Stimulated activated CD4-positive, alpha-beta T cell treated with anti-CD3 and anti-CD28 coated beads, Interleukin-2, amount 100 ng/mL, for 4 hours (primary cell): ENCODE measurements at places on chromosomes 7 and 10.

- no peak for DNase-seq
Measured at GRCh38 chr10:7563368-7563767, 103.4 kb downstream of the ITIH5 start.

GRCh38 chr7:24604630-24605029 lies 31.4 kb downstream of the PALS2 start:
- no peak for DNase-seq

- no peak for DNase-seq
Measured at GRCh38 chr10:92080244-92080643, 156.7 kb downstream of the BTAF1 start.

DNA sequence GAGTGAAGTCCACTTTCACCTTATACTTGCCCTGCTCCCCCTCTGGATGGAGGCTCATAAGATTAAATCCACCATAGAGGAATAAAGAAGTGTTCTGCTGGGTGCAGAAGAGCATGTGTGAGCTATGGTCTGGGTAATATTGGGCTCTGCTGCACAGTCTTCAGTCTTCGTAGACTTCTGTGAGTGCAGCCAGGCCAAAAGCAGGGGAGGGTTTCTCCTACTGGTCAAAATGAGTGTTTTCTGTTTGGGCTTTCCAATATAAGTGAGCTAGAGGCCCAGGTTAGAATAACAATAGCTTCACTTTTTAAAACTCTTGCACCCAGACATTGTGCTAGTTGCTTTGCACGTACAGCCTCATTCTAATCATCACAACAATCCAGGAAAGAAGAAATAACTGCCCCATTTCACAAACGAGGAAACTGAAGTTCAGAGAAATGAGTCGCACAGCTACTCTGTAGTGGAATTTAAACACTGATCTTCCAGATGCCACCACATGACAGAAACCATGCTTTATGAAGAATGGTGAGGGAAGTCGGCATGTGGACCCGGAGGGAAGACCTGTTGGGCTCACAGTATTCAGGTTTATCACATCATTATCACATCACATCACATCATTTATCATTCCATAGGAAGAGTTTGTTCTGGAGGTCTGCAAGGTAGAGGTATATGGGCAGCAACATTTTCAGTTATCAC lies 23.8 kb upstream of the MSMB start:
- DNase-seq, result no peak

DNA sequence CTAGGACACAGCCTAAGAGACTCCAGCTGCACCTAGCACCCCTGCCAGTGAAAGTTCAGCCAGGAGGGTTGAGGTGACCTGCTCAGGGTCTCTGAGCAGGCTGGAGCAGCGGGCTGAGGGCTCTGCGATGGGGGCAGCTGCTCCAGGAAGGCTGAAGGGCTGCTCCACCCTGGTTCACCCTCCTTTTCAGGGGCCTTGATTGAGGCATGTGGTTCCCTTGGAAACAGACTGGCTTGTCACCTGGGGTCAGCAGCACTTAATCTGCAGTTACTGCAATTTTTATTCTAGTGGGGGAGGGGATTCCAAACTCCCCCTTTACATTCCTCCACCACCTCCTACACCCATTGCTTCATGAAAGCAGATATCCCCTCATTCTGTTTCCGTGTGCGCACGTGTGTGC lies 85.3 kb upstream of the UNC5B start:
- DNase-seq, result no peak

DNA sequence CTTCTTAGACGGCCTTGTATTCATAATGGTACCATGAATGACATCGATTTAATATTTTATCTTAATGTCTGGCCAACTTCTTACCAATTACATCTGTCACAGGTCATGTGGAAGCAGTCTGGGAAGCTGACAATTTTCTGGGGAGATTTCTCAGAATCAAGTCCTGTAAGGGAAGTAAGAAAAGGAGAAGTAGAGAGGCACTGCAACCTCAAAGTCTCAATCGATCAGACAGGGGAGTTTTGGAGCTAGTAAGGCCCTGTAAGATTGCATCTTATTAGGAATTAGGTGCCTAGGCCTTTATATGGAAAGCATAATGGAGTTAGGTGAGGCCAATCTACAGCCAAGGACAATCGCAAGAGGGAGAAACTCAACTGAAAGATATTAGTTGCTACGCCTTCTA lies 694.6 kb upstream of the SORCS1 start:
- no peak for DNase-seq

GRCh38 chr7:7789551-7789988 lies 71.2 kb upstream of the RPA3 start:
- no peak for DNase-seq

DNA sequence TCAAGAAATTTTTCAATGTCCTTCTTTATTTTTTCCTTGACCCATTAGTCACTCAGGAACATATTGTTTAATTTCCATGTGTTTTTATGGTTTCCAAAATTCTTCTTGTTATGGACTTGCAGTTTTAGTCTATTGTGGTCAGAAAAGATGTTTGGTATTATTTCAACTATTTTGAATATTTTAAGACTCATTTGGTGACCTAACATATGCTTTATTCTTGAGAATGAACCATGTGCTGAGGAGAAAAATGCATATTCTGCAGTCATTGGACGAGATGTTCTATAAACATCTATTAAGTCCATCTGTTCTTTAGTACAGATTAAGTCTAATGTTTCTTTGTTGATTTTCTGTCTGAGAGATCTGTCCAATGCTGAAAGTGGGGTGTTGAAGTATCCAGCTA lies 42.3 kb upstream of the MDFIC start:
- no peak for DNase-seq

- DNase-seq, result no peak
Measured at GRCh38 chr7:139981511-139981895, 81.2 kb downstream of the PARP12 start.

DNA sequence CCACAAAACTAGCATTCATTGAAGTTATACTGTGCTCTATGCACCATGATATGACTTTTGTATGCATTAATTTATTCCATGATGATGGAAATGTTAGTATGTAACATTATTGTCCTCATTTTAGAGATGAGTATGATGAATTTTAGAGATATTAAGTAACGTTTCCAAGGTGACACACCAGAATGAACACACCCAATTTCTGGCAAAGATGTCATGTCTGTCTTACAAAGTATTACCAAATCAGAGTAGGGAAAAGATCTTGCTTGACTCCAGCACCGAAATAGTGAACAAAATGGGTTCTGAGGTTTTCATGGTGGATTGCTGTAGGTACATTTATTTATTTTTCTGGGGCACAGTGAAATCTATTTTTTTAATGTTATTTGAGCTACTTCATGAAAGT lies 33.8 kb upstream of the COL1A2 start:
- no peak for DNase-seq

- DNase-seq, result no peak
Measured at GRCh38 chr7:129315960-129316359, 91.1 kb downstream of the AHCYL2 start.

DNA sequence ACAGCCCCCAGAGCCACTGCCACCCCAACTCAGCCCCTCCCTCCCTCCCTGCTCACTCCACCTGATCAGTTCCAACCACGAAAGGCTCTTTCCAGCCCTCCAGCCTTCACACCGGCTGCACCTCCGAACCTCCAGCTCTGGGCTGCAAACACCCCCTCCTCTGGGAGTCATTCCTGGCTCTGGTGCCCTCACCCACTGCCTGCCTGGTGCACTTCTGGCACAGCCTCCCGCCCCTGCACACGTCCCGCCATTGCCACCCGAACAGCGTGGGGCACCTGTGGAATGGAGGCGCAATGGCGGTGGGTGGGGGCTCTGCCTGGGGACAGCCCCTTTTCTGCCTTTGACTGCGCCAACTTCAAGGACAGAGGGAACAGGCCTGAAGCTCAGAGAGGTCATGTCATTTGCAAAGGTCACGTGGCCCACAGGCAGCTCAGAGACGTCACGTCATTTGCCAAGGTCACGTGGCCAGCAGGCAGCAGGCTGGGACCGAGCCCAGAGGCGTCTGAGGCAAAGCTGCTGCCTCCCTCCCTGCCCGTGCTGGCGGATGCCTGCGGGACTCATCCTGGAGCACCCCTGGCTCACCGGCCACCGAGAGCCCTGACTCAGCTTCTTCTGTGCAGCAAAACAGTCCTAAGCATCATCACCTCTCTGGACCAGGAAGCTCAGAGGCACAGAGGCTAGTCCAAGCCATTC lies 76.0 kb upstream of the DNAAF5 start:
- DNase-seq, result no peak

DNA sequence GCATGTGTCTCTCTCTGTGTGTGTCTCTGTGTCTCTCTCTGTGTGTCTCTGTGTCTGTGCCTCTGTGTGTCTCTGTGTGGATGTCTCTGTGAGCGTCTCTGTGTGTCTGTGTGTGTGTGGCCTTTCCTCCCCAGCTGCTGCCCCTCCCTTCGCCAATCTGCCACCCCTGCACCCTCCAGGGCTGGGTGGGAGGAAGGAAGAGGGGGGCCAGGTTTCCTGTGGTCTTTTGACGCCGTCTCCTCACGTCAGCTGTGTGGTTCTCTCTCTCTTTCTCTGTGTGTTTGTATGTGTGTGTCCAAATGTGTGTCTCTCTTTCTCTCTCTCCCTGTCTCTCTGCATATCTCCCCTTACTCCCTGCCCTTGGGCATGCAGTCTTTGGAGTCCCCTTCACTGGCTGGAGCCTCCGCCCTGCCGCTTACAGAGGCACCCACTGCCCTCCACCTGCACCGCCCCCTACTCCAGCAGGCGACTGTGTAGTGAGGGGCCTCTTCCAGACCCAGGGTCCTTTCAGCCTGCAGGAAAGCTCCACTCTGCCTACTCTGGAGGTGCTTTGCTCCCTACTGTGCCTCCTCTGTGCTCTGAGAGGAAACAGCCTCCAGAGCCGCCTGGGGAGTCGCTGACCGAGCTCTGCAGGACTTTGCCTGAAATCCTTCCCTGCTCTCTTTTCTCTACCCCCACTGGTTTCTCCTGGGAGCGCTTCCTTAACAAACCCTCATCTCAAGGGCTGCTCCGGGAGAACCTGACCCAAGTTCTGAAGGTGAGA lies 44.2 kb upstream of the C10orf71 start:
- no peak for DNase-seq
